GF-D8 (cell line): ENCODE measurements at places on chromosomes 6 and 20.
A peak's percentile ranks its signal among the peaks of the same experiment; 100 is the strongest.

GRCh38 chr6:50030350-50030749 is 8.6 kb upstream of the DEFB110 start:
- DNase-seq: no peak

- DNase-seq: no peak
These were observed 535.4 kb downstream of the EPM2A start for GRCh38 chr6:145199961-145200360.

DNA sequence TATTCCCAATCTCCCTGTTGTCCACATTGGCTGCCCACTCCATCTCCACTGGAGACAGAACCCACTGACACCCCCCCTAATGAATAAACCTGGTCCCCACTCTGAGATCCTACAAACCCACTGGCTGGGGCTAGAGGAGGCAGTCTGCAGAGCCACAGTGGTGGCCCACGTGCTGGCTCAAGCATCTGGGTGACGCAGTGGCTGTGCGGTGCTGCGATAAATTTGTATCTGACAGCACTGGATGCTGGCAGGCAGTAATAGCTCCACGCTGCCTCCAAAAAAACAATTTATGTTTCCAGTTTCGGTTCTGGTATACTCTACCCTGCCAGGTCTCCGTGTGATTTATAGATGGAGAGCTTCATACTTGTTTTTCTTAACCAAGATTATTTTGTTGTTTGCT is 87.1 kb upstream of the SYNDIG1 start:
- DNase-seq: no peak

GRCh38 chr6:132969196-132969595 is 154.8 kb downstream of the RPS12 start:
- DNase-seq: no peak

DNA sequence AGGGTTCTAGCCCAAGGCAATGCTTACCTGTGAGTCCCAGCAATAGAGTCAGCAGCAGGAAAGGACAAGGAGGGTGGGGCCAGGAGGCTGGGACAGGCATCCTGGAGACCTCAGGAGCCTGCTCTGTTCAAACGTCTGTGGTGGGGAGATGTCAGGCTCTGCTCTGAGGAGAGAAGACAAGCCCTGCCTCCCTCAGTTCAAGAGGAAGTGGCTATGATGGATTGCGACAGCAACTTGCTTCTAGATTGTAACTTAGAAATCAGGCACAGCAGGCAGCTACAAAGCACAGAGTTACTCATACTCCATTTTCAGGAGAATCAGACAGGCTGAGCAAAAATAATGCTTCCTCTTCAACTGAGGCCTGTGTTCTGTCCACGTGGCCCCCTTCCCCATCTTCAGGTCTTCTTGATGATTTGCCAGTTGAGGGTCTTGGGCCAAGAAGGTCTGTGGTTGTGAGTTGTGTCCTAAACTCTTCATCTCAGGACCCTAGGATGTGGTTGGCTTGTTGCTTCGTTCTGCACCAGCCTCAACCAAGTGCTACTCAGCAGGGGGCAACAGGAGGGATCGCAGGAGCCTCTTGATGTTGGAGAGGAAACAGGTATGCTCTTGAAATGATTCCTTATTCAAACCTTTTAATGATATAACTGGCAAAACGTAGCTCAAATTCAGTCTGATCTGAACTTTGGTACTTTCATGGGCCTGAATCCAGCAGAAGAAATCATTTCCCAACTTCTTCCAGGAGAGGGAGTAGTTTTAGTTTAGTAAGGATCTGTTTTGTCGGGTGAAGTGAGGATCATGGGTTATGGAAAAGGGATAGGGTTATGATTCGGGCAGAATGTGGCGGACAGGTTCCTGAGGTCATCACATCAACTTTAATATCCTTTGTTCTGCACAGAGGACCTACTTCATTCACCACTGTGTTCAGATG is 31.0 kb downstream of the SIRPB1 start:
- DNase-seq: no peak

GRCh38 chr20:61422636-61423425 is 170.8 kb downstream of the CDH4 start:
- no peak for DNase-seq

GRCh38 chr6:90106449-90106848 is 190.2 kb downstream of the BACH2 start:
- no peak for DNase-seq

- no peak for DNase-seq
These were observed 273.7 kb downstream of the PTPRK start for GRCh38 chr6:128246472-128247260.

DNA sequence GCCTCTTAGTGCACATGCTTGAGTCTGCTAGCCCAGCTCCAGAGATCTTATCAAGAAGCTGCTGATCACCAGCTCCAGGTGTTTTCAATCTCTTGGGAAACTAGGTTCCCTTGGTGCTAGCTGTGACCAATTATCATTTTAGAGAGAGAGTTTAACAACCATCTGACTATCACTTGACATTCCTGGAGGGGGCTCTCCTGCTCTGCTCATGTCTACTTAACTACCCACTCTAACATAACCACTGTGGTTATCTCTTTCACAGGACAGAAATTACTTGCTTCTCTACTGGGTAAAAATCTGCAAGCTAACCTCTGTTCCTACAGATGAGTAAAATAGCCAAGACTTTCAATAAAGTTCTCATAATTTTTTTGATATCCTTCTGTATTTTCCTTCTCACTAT is 823.4 kb upstream of the GJE1 start:
- DNase-seq: no peak

DNA sequence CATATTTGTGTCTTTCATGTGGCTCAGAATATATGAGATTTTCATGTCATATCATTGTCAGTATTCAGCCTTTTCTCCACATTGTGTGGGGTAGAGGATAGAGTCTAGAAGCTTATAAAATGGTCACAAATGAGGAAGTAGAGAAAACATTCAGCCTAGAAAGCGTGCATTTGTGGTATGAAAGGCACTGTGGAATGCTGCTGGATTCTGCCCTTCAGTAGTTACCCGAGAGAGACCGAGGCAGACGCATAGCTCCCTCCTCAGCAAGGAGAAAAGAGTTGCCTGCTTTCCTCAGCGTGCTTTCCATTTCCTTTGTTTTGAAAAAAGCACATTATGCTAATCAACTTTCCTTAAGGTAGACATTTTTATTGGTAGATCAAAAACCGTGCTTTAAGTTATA is 28.7 kb downstream of the MYB start:
- DNase-seq: peak; percentile 81

DNA sequence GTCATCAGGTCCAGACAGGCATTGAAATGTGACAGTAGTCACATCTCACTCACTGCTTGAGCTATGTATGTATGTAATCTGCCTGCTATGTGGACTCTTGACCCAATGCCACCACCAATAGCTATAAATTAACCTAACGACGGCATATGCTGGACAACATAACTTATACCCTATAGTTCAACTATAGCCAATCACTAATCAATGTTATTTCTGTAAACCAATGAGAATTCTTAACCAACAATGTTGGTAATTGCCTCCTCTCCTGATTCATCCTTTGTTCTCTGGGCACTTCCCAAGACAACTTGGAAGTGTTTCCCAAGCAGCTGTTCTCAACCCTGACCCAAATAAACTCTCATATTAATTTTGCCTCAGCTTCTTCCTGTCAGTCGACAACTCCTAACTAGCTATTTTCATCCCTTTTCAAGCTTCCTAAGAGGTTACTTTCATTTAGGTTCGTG is 24.1 kb upstream of the SERPINB1 start:
- no peak for DNase-seq

DNA sequence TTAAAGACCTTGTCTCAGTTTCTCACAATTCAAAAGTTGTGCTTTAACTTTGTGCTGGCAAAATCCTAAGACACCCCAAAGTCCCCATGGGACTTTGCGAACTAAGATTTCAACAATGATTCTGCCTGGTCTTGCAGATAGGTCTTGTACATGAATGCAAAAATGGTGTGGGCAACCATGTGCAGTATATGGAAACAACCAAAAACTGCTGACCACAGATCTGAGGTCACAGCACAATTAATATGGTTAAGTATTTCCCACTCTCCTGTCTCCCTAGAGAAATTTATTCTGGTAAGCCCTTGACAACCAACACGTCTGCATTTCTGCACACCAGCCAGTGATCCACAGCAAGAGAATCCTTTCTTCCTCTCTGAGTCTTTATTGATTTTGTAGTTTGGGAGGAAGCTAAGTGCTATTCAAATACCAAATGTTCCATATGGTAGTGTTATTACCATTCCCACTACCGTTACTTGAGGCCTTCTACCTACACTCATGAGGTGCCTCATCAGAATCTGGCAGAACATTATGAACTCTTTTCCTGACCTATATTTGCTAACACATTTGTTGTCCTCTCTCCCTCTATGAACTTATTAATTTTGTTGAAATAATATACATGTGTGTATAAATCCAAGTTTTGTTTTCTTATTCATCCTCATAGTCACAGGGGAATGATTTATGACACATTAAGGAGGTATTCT is 178.7 kb downstream of the ATXN1 start:
- no peak for DNase-seq

DNA sequence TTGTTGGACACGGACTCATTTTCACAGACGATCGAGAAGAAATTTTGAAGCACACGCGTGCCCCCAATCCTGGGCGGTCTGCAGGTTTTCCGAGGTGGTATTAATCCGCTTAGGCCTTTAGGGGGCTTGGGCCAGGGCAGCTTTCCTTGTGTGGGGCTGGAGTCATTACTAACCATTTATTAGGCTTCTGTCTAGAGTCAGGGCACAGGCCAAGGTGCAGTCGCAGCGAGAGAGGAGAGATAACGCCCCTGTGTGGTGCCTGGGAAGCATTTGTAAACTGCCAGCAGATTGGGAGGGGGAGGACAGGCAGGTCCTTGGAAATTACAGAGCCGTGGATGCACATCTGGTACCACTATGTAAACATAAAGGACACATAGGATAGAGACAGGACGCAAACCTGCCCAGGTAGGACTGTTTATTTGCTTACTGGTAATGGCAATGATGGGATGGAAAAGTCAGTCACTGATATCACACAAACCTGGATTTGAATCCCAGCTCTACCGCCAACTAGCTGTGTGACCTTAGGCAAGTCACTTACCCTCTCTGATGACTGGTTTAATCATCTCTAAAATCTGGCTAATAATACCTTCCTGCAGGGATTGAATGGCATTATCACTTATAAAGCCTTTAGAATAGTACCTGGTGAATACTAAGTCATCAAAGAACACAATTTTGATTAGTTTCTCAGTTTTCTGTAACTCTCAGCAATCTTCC is 76.4 kb downstream of the TMEM242 start:
- no peak for DNase-seq

DNA sequence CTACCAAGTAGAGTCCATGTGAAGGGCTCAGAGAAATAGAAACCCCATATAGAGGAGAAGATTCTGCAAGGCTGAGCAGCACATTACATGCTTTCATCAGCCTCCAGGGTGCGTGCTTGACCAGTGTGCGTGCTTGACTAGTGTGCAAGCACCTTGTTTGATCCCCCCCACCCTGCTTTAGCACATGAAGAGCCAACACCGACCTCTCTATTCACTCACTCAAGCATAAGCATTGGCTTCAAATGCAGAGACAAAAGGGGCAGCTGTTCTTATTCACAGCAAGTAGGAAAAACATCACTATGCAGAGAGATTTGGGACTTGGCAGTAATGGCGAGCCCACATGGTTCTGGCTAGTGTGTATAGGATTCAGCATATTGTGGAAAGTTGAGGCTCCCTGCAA is 278.7 kb upstream of the RNF217 start:
- no peak for DNase-seq

DNA sequence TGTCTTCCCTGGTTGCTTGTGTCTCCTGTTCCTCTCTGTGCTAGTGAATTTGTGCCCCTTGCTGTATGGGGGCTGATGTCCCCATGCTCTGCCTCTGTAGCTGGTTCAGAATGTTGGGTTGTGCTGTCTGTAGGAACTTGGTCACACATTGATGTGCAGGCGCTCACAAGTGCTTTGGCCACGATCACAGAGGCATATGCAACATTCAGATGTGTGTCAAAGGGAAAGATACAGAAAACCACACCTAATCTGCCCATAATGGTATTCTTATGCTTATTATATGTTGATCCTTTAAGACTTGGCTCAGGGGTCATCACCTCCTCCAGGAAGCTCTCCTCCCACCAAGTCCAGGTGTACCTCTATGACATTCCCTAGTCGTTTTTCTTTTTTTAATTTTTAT is 17.1 kb upstream of the DHX35 start:
- no peak for DNase-seq

- DNase-seq: peak; percentile 91
These were observed 478.8 kb downstream of the CD83 start for GRCh38 chr6:14596410-14596809.

DNA sequence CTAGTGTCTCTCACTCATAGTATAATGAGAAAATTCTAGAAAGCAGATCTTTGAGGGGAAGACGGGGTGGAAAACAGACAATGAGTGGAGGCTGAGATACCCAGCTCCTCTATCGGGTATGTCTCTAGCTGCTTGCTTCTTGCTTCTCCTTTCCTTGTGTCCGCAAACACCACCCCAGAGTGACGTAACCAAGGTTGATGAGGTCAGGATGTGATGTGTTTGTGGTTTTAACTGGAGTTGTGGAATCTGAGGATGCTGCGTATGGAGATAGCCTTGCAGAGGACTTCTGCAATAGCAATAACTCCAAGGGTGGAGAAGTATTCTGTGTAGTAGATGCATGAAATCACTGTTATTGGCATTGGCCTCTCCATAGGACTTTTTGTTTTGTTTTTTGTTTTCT is 132.7 kb upstream of the IFNGR1 start:
- DNase-seq: no peak

DNA sequence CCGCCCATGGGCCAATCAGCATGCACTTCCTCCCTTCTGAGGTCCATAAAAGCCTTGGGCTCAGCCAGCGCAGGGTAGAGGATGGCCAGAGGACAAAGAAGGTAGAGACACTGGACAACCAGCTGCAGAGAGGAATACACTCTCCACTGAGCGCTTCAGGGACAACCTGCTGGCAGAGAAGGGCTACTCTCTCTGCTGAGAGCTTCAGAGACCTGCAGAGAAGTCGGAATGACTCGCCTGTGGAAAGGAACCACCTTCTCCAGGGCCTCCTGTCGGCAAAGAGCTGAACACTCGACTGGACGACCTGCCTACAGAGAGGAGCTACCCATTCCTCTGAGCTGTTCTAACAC is 31.4 kb upstream of the SLA2 start:
- DNase-seq: no peak

DNA sequence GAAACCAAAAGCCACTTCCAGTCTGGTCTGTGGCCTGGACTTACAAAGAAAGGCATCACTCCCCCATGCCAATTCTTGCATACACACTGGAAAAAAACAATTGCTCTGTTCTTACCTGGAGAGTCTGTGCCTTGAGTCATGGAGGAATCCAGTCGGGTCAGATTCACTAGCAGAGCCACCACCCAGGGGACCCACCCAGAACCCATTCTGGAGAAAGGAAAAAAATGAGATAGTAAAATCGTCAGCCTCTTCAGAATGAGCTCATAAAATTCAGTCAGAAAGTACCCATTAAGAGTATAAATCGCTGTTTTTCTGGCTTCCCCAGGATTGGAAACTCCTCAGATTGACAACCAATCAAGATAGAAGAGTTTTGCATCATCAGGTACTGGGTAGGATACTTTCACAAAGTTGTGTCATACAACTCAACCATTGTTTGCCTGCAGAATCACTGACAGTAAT is at the start of gene HLA-DOB:
HLA-DOB (minus strand) TSS at position 257 of the 459 bp plus-strand sequence; CDS start at position 206, 51 bp downstream.
- DNase-seq: no peak

DNA sequence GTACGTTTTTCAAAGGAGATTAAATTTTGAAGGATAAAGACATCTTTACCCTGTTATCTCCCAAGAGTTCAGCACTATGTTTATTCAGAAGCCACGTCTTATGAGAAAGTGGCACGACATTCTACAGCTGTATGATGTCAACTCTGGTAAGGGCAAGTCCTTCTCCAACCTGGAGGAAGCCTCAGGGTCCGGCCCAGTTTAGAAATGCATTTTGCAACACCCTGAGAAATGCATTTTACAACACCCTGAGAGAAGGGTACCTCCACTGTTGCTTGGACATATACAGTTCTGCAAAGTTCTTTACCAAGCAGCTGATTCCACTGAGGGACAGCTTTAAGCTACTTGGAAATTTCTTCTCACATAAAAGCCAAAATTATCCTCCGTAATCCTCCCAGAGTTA is 17.5 kb downstream of the NAPB start:
- no peak for DNase-seq
